Stomach (tissue), 19 donors: ENCODE measurements at places on chromosomes 1 and 21. TPM values are rescaled to one million over a fixed set of nuclear protein-coding genes. Genes with fewer than 3 reads are reported as not detected.

- peak; percentile 79 for DNase-seq
- no peaks in the 10 kb centered on the region for H3K4me1 ChIP-seq
- H3K27ac ChIP-seq: peak overlapping the region; percentile 91
- H3K36me3 ChIP-seq: no peaks in the 10 kb centered on the region
- H3K27me3 ChIP-seq: no peaks in the 10 kb centered on the region
- peak overlapping the region; percentile 86 for H3K4me3 ChIP-seq
Measured at GRCh38 chr1:93446837-93447451, 974 bp upstream of the FNBP1L start.

- no peak for DNase-seq
- no peaks in the 10 kb centered on the region for H3K27me3 ChIP-seq
- H3K4me3 ChIP-seq: no peak overlapping the region
- H3K4me1 ChIP-seq: no peaks in the 10 kb centered on the region
- no peak overlapping the region for H3K27ac ChIP-seq
Measured at GRCh38 chr1:46277658-46278373, 25.6 kb downstream of the LRRC41 start.

- H3K27me3 ChIP-seq: peaks cover 6% of the 10 kb centered on the region
- no peaks in the 10 kb centered on the region for H3K36me3 ChIP-seq
- H3K4me3 ChIP-seq: no peak overlapping the region
Measured at GRCh38 chr1:38699330-38700076, 160.1 kb downstream of the RRAGC start.

GRCh38 chr1:202179828-202180750 lies 13.5 kb upstream of the LGR6 start:
- H3K4me3 ChIP-seq: no peak overlapping the region
- no peak overlapping the region for H3K27ac ChIP-seq
- no peak for DNase-seq
- H3K4me1 ChIP-seq: peaks cover 7% of the 10 kb centered on the region

DNA sequence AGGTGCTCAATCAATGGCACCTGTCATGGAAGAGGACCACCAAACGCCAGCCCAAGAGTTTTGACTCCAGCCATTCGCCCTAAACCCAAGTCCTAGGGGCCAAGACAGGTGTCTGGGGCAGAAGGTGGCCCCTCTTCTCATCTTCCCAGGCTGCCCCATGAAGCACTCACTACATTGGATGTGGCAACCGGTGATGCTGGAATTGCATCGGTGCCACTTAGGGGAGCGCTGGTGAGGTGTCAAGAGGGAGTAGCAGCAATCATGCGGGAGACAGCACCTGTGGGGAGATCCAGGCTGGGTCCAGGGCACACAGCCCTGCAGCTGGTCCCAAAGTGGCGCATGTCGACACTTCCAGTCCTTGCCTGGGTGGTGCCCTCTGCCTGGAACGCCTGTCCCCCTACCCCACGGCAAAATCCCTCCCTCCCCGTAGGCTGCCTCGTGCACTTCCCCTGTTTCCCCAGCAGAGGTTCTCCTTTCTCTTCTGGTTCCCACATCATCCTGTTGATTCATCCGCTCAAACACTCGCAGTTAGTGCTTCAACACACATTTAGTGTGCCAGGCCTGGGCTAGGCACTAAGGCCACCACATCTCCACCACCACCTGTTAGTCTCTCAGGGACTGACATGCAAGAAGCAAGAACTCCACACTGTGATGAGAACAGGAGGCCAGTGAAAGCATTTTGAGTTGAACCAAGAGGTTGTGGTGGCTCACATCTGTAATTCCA lies 18.5 kb downstream of the PLA2G2D start:
- no peaks in the 10 kb centered on the region for H3K36me3 ChIP-seq
- no peaks in the 10 kb centered on the region for H3K4me1 ChIP-seq
- no peaks in the 10 kb centered on the region for H3K27me3 ChIP-seq

Gene APH1A
- 83.5 TPM for total RNA-seq

Gene RAP1GAP
- 67.7 TPM for total RNA-seq
